Stimulated activated CD4-positive, alpha-beta T cell treated with anti-CD3 and anti-CD28 coated beads, TNF-alpha, amount 100 ng/mL, for 4 hours (primary cell): ENCODE measurements at places on chromosomes 16 and 17.

DNA sequence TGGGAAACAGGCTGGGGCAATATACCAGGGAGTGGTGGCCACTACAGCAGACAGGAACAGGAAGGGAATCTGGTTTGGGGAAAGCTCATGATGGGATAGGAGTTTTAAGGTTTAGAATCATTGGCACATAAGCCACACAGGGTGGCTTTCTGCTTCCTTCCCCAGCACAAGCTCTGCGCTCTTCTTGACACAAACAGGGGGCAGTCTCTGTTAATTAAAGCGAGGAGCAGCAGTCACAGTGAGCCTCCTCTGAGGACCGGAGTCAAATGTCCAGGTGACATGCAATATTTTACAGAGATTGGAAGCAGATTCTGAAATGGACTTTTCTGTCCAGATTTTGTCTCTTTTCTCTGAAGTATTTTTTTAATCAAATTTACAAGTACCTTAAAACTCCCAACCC, 2.8 kb upstream of the SHISA9 start:
- no peak for DNase-seq

DNA sequence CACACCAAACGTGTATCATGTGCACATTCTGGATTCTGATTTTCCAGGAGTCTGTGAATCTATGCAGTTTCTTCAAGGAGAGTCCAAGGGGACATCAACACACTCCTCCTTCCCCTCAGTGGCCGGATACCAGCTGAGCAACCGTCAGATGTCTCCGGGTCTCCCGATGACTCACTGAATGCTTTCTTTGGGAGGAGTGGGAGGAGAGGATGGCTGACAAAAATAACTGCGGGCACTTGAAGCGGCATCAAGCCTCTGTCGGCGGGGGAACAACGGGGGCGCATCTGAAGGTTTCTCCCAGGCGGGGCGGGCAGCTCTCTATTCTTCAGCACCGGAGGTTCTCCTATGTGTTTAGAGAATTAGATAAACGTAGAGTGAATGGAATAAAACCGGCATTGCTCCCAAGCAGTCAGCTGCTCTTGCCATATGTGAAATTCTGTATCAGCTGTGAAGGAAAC, 24.6 kb upstream of the LRRC75A start:
- no peak for DNase-seq

GRCh38 chr17:80111702-80112470, 10.5 kb downstream of the GAA start:
- DNase-seq: no peak

DNA sequence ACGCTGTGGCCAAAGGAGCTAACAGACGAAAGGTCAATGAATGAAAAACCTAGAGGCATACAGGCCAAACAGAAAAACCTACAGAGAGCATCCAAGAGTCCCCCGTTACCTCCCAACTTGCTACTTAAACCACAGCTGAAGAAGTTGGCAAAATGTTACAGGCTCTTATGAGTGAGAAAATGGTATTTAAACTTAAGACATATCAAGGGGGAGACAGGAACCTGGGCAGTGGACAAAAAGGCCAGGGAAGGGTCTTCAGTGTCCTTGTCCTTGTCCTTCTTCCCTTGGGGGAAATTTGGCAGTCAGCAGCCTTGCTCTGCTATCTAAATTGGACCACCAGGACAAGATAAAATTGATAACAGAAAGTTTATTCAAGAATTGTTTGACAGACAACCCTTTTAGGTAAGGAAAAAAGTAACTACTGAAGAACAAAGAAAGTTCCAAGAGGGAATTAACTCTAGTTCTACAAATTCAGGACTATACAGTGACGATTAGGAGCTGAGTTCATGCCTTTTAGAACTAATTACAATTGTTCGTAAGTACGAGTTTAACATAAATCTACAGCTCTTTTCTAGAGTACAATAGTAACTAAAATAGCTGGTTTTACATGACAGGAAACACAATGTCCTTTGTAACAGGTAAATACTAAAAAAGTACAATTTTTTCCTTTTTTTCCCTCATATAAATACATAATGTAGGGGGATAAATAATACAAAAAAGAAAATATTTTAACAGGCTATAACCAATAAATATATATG, 3.8 kb upstream of the HOXB2 start:
- DNase-seq: no peak

GRCh38 chr17:2144701-2145100, 89.8 kb downstream of the HIC1 start:
- no peak for DNase-seq

DNA sequence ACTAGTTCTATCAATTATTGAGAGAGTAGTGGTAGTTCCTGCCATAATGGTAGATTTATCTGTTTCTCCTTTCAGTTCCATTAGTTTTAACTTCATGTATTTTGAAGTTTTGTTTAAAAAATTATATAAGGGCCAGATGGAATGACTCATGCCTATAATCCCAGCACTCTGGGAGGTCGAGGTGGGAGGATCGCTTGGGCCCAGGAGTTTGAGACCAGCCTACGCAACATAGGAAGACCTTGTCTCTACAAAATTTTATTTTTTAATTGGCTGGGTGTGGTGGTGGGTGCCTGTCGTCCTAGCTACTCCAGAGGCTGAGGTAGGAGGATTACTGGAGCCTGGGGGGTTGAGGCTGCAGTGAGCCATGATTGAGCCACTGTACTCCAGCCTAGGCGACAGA, 14.1 kb upstream of the UBTF start:
- DNase-seq: no peak

DNA sequence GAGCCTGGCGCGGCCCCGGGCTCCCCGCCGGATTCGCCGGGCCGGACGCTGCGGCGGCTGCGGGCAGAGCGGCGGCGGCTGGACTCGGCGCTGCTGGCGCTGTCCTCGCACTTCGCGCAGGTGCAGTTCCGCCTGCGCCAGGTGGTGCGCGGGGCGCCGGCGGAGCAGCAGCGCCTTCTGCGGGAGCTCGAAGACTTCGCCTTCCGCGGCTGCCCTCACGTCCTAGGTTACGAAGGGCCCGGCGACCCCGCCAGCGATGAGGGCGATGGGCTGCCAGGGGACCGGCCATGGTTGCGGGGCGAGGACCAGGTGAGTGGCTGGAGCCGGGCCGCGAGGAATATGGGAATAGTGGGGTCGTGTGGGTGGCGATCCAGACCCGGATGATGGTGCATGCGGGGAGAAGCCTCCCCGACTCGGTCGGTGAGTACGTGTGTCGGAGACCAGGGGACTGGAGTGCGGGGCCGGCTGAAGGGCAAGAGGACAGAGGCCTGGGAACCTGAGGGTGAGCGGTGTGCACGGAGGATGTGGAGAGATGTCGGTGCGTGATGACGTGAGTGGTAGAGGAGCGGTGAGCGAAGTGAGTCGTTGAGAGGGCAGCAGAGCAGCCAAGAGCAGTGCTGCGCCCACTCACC, 517 bp downstream of the RUNDC1 start:
- peak; percentile 35 for DNase-seq

GRCh38 chr17:29151567-29151966, 28.6 kb downstream of the MYO18A start:
- DNase-seq: no peak

DNA sequence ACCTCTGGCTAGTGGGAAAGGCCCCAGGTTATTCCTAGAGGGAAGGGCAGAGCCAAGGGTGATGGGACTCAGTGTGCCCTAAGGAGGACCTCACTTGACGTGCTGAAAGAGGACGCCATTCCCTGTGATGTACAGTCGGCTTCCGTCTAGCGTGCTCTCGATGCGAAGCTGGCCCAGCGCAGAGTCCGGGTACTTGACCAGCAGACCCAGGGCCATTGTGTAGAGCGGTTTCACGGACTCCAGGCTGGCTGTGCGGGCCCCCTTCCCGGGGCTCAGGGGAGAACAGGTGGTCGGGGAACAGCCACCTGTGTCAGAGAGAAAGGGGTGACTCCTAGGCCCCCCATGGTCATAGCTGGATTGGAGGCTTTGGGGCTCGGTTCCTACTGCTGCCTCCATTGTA, 19.9 kb downstream of the PLEKHG4 start:
- DNase-seq: no peak

GRCh38 chr16:64826374-64826773, 295.5 kb downstream of the CDH11 start:
- DNase-seq: no peak

- DNase-seq: no peak
These were observed at the start of gene ERBB2 for GRCh38 chr17:39699818-39700147. TSS of gene ERBB2 (plus strand) at chr17:39700064. CDS start at chr17:39700239, 175 bp downstream.

GRCh38 chr16:50326835-50327465, 41.8 kb downstream of the BRD7 start:
- DNase-seq: peak; percentile 24

- DNase-seq: no peak
These were observed 2.5 kb downstream of the CBLN1 start for GRCh38 chr16:49278944-49279725.

GRCh38 chr17:31310886-31311285, 3.0 kb downstream of the EVI2B start:
- no peak for DNase-seq

DNA sequence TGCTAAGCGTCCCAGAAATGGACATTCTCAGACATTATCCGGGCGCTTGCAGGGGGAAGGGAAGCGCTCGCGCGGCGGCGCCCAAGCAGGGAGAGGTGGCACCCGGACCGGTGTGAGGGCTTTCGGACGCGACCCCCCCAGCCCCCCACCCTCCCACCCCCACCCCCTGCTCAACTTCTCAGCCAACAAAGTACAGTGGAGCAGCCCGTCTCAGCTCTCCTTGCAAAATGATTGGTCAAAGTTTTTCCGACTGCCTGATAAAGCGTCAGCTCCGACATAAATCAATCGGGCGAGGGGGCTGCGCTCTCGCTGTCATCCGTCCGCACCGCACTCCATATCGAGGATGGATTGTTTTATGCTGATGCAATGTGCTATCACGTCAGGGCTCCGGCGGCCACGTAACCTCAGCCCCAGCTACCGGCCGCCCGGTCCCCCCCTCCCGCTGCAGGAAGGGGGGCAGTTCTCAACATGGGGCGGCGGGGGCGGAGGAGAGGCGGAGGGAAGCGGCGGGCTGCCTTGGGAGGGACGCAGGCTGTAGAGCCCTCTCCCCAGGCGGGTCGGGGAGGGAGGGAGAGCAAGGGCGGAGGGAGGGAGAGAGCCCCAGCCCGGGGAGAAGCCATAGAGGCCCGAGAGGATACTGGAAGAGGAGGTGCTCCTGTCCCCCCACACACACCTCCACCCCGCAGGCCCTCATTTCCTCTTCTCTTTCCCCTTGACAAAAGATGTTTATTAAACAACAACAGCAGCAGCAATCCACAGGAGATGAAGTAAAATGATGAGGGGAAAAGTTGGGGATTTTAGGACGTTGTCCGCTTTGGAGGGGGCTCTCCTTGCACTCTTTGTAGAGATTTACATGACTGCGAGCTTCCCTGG, at the start of gene HOXB9:
TSS of gene HOXB9 (minus strand) at position 114 of the 873 bp plus-strand sequence. CDS start at position 25, 89 bp downstream.
- peak; percentile 58 for DNase-seq
